ENCODE measurements at places on chromosomes 2 and 18. TPM values are rescaled to one million over a fixed set of nuclear protein-coding genes. Genes with fewer than 3 reads are reported as not detected.

GRCh38 chr2:10348891-10349290 lies 46.2 kb downstream of the HPCAL1 start:
- H3K36me3 ChIP-seq, result no peaks in the 10 kb centered on the region
- H3K4me1 ChIP-seq, result peaks cover 6% of the 10 kb centered on the region
- no peak for DNase-seq
- H3K27ac ChIP-seq, result no peak overlapping the region

GRCh38 chr2:45813003-45813941 lies 161.8 kb downstream of the PRKCE start:
- peaks cover 70% of the 10 kb centered on the region for H3K4me1 ChIP-seq
- H3K4me3 ChIP-seq, result no peak overlapping the region
- H3K27me3 ChIP-seq, result no peaks in the 10 kb centered on the region

GRCh38 chr2:10467401-10467800 lies 19.3 kb upstream of the ODC1 start:
- no peaks in the 10 kb centered on the region for H3K27me3 ChIP-seq
- no peaks in the 10 kb centered on the region for H3K4me1 ChIP-seq
- H3K4me3 ChIP-seq, result no peak overlapping the region
- no peaks in the 10 kb centered on the region for H3K36me3 ChIP-seq

DNA sequence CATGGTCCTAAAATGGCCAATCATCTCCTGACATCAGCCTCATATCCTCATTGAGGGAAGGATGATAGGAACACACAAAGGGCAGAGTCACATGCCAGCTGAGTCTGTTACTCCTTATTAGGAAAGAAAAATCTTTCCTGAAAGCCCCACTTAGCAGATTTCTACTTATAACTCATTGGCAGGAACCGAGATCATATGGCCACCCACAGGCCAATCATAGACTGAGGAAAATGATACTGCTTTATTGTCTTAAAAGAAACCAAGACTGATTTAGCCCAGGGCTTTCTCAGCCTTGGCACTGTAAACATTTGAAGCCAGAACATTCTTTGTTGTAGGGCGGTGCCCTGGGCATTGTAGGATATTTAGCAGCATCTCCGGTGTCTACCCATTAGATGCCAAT lies 18.7 kb downstream of the GKN2 start:
- no peak overlapping the region for H3K4me3 ChIP-seq
- no peaks in the 10 kb centered on the region for H3K27me3 ChIP-seq
- no peaks in the 10 kb centered on the region for H3K4me1 ChIP-seq
- DNase-seq, result no peak
- H3K36me3 ChIP-seq, result no peaks in the 10 kb centered on the region

GRCh38 chr2:99031481-99031880 lies 95.5 kb upstream of the CRACDL start:
- no peak overlapping the region for H3K27ac ChIP-seq
- no peaks in the 10 kb centered on the region for H3K36me3 ChIP-seq
- no peak overlapping the region for H3K4me3 ChIP-seq
- DNase-seq, result no peak
- H3K27me3 ChIP-seq, result no peaks in the 10 kb centered on the region
- H3K4me1 ChIP-seq, result no peaks in the 10 kb centered on the region

DNA sequence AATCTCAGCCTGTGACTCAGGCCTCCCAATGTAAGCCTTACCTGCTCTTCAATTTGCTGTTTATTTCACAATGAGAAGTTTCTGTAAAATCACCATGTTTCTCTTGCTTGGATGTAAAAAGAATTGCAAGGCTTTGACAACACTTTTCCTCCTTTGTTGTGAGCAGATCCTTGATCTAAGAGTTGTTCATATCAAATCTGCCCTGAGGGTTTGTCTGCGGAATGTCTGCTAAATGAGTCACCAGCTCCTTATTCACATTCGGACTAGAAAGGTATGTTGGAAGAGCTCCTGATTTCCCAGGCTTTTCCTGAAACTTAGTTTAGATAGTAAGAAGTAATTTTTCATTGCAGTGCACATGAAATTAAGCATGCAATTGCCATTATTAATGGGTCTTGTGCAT lies 268.2 kb upstream of the TCF4 start:
- H3K4me3 ChIP-seq, result no peak overlapping the region
- no peaks in the 10 kb centered on the region for H3K4me1 ChIP-seq
- DNase-seq, result no peak
- no peak overlapping the region for H3K27ac ChIP-seq
- no peaks in the 10 kb centered on the region for H3K36me3 ChIP-seq
- H3K27me3 ChIP-seq, result no peaks in the 10 kb centered on the region

The NXPH2 gene
- total RNA-seq, result not detected

The CDH19 gene
- 69.6 TPM for total RNA-seq

DNA sequence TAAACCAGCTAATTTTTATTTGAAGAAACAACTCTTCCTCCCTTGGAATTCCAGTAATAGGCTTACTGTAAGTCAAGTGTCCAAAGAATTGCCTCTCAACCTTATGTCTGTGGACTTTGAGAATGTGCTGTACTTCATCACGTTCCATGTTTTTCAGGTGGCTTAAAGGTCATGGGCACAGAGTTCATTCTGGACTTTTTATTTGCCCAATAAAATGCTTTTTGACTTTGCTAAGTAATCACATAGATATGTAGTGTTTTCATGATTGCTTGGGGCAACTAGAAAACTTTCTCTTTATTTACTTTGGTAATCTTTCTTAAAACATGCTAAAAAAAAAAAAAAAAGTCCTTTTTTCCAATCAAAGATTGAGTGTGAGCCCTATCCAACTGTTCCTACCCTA lies 10.4 kb upstream of the DNAH7 start:
- H3K4me1 ChIP-seq, result no peaks in the 10 kb centered on the region
- H3K27me3 ChIP-seq, result no peaks in the 10 kb centered on the region
- no peak overlapping the region for H3K4me3 ChIP-seq
- DNase-seq, result no peak
- H3K36me3 ChIP-seq, result no peaks in the 10 kb centered on the region

- H3K4me3 ChIP-seq, result no peak overlapping the region
- no peak for DNase-seq
Observed at GRCh38 chr2:101823859-101824258, 126.4 kb downstream of the MAP4K4 start.

DNA sequence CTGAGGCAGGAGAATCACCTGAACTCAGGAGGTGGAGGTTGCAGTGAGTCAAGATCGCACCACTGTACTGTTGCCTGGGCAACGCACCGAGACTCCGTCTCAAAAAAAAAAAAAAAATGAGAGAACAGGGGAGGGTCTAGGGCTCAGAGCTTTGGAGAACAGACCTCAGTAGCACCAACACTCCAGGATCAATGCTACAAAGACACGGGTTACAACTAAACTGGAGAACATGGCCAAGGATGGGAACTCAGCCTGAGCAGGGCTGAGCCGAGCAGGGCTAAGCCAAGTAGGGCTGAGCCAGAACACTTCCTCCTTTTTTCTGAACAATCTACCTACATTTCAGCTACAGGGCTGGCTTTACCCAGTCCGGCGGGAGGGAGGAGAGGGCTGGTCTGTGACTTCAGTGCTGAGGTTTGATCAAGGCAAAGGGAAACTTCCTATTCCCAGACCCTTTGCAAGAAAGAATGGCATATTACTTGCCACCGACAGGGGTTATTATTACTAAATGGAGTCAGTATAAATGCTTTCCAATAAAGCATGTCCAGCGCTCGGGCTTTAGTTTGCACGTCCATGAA lies 2.9 kb upstream of the CASP8 start:
- H3K4me1 ChIP-seq, result no peaks in the 10 kb centered on the region
- H3K27me3 ChIP-seq, result no peaks in the 10 kb centered on the region
- peak overlapping the region; percentile 87 for H3K27ac ChIP-seq
- H3K36me3 ChIP-seq, result no peaks in the 10 kb centered on the region

- H3K36me3 ChIP-seq, result no peaks in the 10 kb centered on the region
- H3K4me1 ChIP-seq, result no peaks in the 10 kb centered on the region
- no peak overlapping the region for H3K4me3 ChIP-seq
Observed at GRCh38 chr18:70228536-70228935, 23.0 kb upstream of the RTTN start.

- DNase-seq, result no peak
- no peak overlapping the region for H3K4me3 ChIP-seq
- no peak overlapping the region for H3K27ac ChIP-seq
- H3K27me3 ChIP-seq, result no peaks in the 10 kb centered on the region
- H3K36me3 ChIP-seq, result no peaks in the 10 kb centered on the region
- no peaks in the 10 kb centered on the region for H3K4me1 ChIP-seq
Observed at GRCh38 chr18:45497595-45498286, 117.5 kb upstream of the SLC14A2 start.

DNA sequence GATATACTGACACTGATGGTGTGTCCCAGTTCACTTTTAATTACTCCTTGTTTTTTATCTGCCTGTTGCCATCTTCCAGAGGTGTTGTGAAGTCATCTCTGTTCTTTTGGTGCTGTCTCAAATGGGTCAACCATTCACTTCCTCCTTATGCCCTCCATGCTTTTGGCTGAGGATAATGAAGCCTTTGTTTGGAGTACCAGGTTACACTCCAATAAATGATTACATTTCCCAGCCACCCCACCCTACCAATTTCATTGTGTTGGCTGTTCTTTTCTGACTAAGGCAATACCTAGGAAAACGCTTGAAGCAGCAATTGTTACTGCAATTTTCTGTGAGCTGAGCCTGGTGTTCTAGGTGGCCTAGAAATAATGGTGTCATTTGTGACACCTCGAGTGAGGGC lies 29.8 kb upstream of the ACTG2 start:
- no peaks in the 10 kb centered on the region for H3K27me3 ChIP-seq
- H3K27ac ChIP-seq, result no peak overlapping the region
- H3K36me3 ChIP-seq, result peaks cover 18% of the 10 kb centered on the region
- no peak for DNase-seq
- no peaks in the 10 kb centered on the region for H3K4me1 ChIP-seq
- H3K4me3 ChIP-seq, result no peak overlapping the region

DNA sequence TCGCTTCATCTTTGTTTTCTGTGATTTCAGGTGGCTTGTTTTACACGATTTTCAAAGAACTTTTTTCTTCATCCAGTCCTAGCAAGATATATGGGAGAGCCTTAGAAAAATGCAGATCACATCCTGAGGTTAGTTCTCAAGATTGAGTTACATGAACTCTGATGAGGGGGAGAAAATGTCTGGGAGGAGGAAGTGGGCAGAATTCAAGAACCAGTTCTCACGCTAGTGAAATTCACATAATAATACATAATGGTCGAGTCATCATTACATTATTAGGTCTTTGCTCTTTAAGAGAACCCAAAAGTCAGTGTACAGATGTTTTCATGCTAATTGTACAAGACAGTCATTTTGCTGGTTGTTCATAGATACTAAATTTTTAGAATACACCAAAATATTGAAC lies 7.0 kb downstream of the TIMM21 start:
- peaks cover 24% of the 10 kb centered on the region for H3K36me3 ChIP-seq
- no peaks in the 10 kb centered on the region for H3K27me3 ChIP-seq
- no peaks in the 10 kb centered on the region for H3K4me1 ChIP-seq
- no peak overlapping the region for H3K4me3 ChIP-seq
- DNase-seq, result no peak

GRCh38 chr2:105834931-105835330 lies 90.2 kb downstream of the NCK2 start:
- H3K4me3 ChIP-seq, result no peak overlapping the region
- no peaks in the 10 kb centered on the region for H3K4me1 ChIP-seq
- H3K36me3 ChIP-seq, result no peaks in the 10 kb centered on the region
- no peak overlapping the region for H3K27ac ChIP-seq
- H3K27me3 ChIP-seq, result no peaks in the 10 kb centered on the region

- H3K4me3 ChIP-seq, result peak overlapping the region; percentile 65
- peak; percentile 82 for DNase-seq
- H3K27ac ChIP-seq, result peak overlapping the region; percentile 94
- H3K27me3 ChIP-seq, result peaks cover 4% of the 10 kb centered on the region
- no peaks in the 10 kb centered on the region for H3K4me1 ChIP-seq
Observed at GRCh38 chr18:2570772-2571199, 519 bp downstream of the METTL4 start.

DNA sequence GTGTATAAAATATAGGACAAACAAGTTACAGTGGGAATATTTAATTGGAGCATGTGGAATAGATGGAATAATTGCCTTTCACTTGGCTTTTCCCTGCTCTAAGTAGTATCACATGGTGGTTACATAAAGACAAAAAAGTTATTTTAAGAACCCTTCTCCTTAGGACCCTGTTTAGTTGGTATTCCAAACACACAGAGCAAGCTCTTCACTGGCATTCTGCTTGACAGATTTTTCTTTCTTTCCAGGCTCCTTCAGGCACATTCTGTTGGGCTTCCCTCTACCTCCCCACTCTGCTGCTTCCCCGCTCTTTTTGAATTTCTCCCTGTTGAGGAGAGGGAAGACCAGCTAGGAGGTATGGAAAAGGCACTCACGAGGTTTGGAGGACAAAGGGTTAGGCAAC lies 29.0 kb upstream of the DARS1 start:
- no peaks in the 10 kb centered on the region for H3K27me3 ChIP-seq
- no peak for DNase-seq
- H3K4me1 ChIP-seq, result no peaks in the 10 kb centered on the region
- H3K4me3 ChIP-seq, result no peak overlapping the region

The SERPINB2 gene
- not detected for total RNA-seq

The EPHA4 gene
- 30.0 TPM for total RNA-seq

The NEU2 gene
- not detected for total RNA-seq

- no peak overlapping the region for H3K4me3 ChIP-seq
- H3K27me3 ChIP-seq, result no peaks in the 10 kb centered on the region
- DNase-seq, result no peak
- H3K27ac ChIP-seq, result no peak overlapping the region
- no peaks in the 10 kb centered on the region for H3K36me3 ChIP-seq
Observed at GRCh38 chr2:42795841-42796301, 3.5 kb upstream of the HAAO start.

The ITM2C gene
- total RNA-seq, result 107 TPM

DNA sequence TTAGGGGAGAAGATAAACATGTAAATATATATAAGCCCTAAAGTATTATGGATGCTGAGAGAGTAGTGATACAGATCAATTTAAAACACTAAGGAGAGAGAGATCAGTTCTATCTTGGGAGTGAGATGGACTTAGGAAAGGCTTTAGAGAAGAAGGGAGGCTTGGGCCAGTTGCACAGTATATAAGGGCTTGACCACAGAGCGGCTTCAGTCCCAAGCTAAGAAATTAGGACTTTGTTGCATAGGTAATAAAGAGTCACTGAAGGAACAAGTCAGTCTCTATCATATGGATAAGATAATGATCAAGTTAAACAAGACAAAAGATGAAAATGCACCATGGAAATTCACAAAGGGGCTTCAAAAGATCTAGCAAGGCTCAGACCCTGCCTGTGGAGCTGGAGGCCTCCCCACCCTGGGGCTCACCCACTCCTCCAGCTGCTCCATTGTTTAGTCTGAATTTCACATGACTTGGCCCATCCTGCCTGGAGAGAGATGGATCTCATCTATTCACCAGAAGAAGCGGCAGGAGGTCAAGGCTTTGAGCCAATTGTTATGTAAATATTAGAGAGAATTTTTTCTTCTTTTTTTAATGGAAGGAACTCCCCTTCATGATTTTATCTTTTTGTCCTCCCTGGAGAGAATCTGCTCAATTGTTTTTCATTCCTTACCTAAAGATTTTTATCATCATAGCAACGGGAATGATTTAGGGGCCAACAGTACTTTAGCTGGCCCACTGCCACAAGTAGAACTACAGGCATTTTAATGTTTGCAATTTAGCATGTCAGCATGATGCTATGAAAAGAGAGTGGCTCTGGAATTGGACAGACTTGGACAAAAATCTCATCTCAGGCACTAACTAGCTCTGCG lies 44.0 kb downstream of the GYPC start:
- no peak overlapping the region for H3K4me3 ChIP-seq
- H3K27ac ChIP-seq, result peak overlapping the region; percentile 51
- peaks cover 11% of the 10 kb centered on the region for H3K36me3 ChIP-seq
- no peak for DNase-seq
- peaks cover 26% of the 10 kb centered on the region for H3K4me1 ChIP-seq

- no peaks in the 10 kb centered on the region for H3K36me3 ChIP-seq
- H3K27ac ChIP-seq, result peak overlapping the region; percentile 81
- H3K4me3 ChIP-seq, result peak overlapping the region; percentile 77
- no peak for DNase-seq
- no peaks in the 10 kb centered on the region for H3K27me3 ChIP-seq
Observed at GRCh38 chr2:197704434-197705120, 592 bp upstream of the MARS2 start.

GRCh38 chr2:178066890-178067669 lies 5.5 kb downstream of the PDE11A start:
- H3K27me3 ChIP-seq, result no peaks in the 10 kb centered on the region
- H3K36me3 ChIP-seq, result no peaks in the 10 kb centered on the region
